ENCODE measurements at places on chromosomes 6 and 20.

GRCh38 chr6:92196325-92196724 lies 1223.0 kb downstream of the EPHA7 start:
- H3K4me3 ChIP-seq = no peak overlapping the region
- no peaks in the 10 kb centered on the region for H3K27me3 ChIP-seq
- no peaks in the 10 kb centered on the region for H3K4me1 ChIP-seq

- no peak for DNase-seq
- no peak overlapping the region for H3K4me3 ChIP-seq
- peaks cover 8% of the 10 kb centered on the region for H3K4me1 ChIP-seq
- H3K27me3 ChIP-seq = no peaks in the 10 kb centered on the region
Observed at GRCh38 chr6:158064725-158065251, 83.1 kb downstream of the SYNJ2 start.

DNA sequence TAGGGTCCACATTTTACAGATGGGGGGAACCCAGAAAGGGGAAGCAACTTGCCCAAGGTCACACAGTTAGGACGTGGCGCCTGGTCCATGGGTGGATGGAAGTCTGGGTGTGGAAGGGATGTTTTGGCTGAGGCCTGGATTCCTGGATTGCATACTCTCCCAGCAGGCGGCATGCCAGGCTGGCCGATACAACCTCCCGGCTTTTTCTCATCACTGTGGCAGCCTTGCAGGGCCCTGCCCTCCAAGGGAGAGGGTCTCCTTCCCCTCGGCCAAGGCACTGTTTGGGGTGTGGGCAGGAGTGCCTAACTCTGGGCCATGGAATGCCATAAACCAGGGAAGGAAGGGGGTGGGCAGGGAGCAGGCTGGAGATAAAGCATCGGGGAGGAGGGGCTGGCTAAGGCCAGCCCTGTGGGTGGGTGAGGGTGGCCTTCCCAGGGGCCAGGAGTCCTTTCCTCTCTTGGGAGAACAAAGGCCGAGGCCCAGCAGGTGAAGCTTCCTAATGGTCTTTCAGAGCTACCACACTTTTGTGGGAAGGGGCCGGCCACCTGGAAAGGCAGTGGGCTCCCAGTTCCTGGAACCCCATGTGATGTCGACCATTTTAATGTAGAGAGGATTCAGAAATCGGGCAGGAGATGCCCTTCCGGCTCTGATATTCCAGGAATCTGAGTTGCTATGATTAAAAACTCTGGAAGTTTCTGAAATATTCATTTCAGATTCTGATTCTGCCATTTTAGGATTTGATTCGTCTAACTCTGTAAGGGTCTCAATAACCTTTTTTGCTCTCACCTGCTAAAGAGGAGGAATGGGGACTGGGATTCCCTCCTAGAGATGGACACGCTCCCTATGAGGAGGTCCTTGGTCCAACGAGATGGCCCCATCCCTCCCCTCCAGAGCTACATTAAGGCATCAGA lies 4.2 kb downstream of the FOXS1 start:
- H3K4me3 ChIP-seq = no peak overlapping the region
- no peaks in the 10 kb centered on the region for H3K4me1 ChIP-seq
- DNase-seq = no peak
- H3K27ac ChIP-seq = no peak overlapping the region
- no peaks in the 10 kb centered on the region for H3K27me3 ChIP-seq

DNA sequence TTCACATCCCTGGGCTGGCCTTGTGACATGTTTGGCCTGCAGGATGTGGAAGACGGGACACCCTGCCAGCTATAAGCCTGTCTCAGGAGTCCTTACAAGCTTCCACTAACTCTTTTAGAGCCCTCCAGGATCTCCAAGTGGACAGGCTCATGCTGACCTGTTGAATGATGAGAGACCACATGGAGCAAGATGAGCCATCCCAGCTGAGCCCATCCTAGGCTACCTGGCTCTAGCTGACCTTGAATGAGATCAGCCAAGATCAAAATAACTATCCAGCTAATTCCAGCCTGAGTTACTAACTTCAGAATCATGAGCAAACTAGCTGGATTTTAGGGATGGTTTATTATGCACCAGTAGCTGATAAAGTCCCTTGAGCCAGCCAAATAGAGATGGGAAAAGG lies 169.5 kb downstream of the TFAP2C start:
- H3K27ac ChIP-seq = no peak overlapping the region
- no peaks in the 10 kb centered on the region for H3K4me1 ChIP-seq
- no peaks in the 10 kb centered on the region for H3K27me3 ChIP-seq
- no peak for DNase-seq
- H3K4me3 ChIP-seq = no peak overlapping the region
